ENCODE measurements at places on chromosomes 11 and 22. TPM values are rescaled to one million over a fixed set of nuclear protein-coding genes. Genes with fewer than 3 reads are reported as not detected.

GRCh38 chr22:46239261-46240048 is 10.6 kb downstream of the CDPF1 start:
- H3K4me1 ChIP-seq: peaks cover 14% of the 10 kb centered on the region
- peaks cover 7% of the 10 kb centered on the region for H3K36me3 ChIP-seq
- H3K27me3 ChIP-seq: no peaks in the 10 kb centered on the region
- H3K27ac ChIP-seq: no peak overlapping the region
- no peak for DNase-seq
- H3K4me3 ChIP-seq: no peak overlapping the region

GRCh38 chr11:73859671-73860070 is 17.0 kb downstream of the COA4 start:
- no peak overlapping the region for H3K27ac ChIP-seq
- DNase-seq: no peak

DNA sequence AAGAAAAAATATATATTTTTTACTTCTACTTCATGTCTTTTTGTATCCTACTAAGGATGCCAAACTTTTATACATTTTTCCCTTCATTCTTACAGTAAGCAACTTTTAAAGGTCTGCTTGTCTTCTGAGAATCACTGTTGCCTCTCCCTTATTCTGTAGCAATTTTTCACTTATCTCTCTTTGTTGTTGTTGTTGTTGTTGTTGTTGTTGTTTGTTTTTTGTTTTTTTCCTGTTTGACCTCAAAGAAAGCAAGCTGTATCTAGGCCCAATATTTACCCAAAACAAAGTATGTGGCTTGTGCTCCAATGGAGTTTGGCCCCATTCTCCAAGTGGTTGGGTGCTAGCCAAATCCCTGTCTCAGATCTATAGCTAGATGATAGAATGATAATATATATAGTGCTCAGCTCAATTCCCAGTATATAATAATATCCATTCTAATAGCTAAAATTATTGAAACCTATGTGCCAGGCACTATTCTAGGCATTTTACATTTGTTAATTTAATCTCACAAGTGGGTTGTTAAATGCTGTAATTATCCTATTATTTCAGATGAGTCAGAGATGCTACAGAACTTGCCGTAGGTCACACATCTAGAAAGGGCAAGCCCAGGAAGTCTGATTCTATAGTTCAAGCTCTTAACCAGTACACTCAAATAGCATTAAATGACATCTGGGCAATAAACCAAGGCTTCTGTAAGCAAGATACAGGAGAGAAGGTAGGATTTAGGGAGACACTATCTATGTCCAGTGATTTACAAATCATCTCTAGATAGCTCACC is 205.1 kb upstream of the PITPNB start:
- no peak overlapping the region for H3K4me3 ChIP-seq
- no peak for DNase-seq
- H3K36me3 ChIP-seq: no peaks in the 10 kb centered on the region
- no peak overlapping the region for H3K27ac ChIP-seq
- no peaks in the 10 kb centered on the region for H3K4me1 ChIP-seq
- no peaks in the 10 kb centered on the region for H3K27me3 ChIP-seq

- no peak overlapping the region for H3K4me3 ChIP-seq
- H3K27ac ChIP-seq: no peak overlapping the region
- H3K4me1 ChIP-seq: no peaks in the 10 kb centered on the region
- no peak for DNase-seq
Measured at GRCh38 chr11:36150986-36151385, 138.2 kb downstream of the COMMD9 start.

- H3K36me3 ChIP-seq: no peaks in the 10 kb centered on the region
- peaks cover 18% of the 10 kb centered on the region for H3K4me1 ChIP-seq
- no peak for DNase-seq
- no peak overlapping the region for H3K4me3 ChIP-seq
Measured at GRCh38 chr22:38951734-38952133, 5.7 kb upstream of the APOBEC3A start.

GRCh38 chr11:67054836-67055523 is 1.7 kb upstream of the RHOD start:
- peak; percentile 94 for DNase-seq
- peaks cover 54% of the 10 kb centered on the region for H3K4me1 ChIP-seq
- peak overlapping the region; percentile 78 for H3K4me3 ChIP-seq
- peak overlapping the region; percentile 48 for H3K27ac ChIP-seq
- no peaks in the 10 kb centered on the region for H3K36me3 ChIP-seq

DNA sequence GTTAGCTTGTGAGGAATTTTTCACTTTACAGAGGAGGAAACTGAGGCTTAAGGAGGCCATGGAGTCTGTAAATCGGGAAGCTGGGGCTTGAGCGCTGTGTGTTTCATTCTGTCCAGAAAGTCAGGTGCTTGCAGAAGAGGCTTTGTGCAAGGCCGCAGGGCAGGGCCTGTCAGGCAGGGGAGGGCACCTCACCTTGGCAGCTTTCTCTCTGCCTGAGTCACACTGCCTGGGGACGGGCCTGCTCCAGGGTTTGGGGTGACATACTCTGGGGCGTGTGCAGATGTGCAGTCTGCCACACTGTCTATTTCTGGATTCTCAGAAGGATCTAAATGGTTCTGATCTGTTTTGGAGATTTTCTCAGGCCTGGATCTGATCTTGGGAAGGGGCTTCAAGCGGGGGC is 8.4 kb downstream of the INCENP start:
- H3K27ac ChIP-seq: no peak overlapping the region
- no peaks in the 10 kb centered on the region for H3K4me1 ChIP-seq
- H3K36me3 ChIP-seq: peaks cover 65% of the 10 kb centered on the region
- H3K4me3 ChIP-seq: no peak overlapping the region
- no peaks in the 10 kb centered on the region for H3K27me3 ChIP-seq
- no peak for DNase-seq

DNA sequence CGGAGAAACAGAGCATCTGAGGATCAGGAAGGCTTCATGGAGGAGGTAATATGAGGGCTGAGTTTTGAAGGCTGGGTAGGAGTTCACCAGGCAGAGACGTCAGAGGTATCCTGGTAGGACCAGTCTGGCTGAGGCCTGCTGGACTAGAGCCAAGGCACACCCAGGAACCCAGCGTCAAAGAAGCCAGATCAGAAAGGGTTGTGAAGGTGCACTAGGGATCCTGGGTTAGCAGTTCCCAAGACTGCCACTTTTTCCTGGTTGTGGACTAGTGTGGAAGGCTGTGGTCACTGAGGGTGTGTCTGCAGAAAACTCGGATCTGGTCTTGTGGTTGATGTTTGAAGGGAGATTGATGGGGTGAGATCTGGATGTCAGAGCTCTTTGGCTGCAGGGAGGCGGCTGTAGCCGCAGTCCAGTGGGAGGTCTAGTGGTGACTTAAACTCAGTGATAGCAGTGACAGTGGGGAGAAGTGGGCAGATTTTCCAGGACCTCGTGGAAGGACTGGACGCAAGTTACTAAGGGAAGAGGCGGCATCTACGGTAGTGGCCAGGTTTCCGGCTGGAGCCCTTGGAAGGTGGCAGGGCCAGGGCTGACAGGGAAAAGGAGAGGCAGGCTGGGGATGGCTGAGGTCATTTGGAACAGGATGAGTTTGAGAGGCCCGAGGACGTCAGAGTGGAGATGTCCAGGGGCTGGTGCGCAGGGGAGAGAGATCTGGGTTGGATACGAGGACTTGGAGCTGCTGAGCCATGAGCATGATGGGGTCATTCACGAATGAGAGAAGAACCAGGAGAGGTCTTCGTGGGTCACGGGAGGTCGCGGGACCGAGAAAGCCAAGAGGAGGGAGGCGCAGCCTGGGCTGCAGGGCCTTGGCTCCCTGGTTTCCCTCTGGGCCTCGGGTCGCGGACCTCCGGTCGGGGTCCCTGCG is 10.9 kb downstream of the RELA start:
- H3K27ac ChIP-seq: peak overlapping the region; percentile 98
- no peaks in the 10 kb centered on the region for H3K27me3 ChIP-seq
- H3K4me1 ChIP-seq: peaks cover 35% of the 10 kb centered on the region
- H3K36me3 ChIP-seq: peaks cover 7% of the 10 kb centered on the region
- no peak for DNase-seq
- H3K4me3 ChIP-seq: peak overlapping the region; percentile 76

DNA sequence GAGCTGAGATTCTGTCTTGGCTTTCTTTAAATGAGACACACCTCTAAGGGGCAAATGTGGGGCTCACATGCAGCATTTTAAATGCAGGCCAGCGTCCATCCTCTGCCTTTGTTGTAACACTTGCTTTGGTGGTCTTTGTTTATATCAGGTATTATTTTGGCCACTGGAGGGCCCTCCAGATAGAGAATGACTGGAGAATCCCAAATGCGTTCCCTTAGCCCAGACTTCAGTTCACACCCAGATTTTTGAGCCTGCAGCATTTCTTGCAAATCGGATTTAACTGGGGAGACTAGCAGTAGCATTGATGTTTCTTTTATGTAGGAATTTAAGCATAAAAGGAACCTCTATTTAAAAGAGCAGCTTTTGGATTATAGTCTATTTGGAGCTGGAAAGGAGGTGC is 200.2 kb upstream of the SORL1-AS1 start:
- no peak overlapping the region for H3K4me3 ChIP-seq
- no peak overlapping the region for H3K27ac ChIP-seq
- H3K4me1 ChIP-seq: peaks cover 51% of the 10 kb centered on the region
- H3K27me3 ChIP-seq: peaks cover 12% of the 10 kb centered on the region
- no peak for DNase-seq
- H3K36me3 ChIP-seq: no peaks in the 10 kb centered on the region

- no peak for DNase-seq
- no peak overlapping the region for H3K27ac ChIP-seq
- no peak overlapping the region for H3K4me3 ChIP-seq
Measured at GRCh38 chr22:43580271-43580750, 168.5 kb downstream of the MPPED1 start.

- peaks cover 43% of the 10 kb centered on the region for H3K4me1 ChIP-seq
- H3K4me3 ChIP-seq: peak within 1 kb of the TSS; percentile 51
- no peak within 1 kb of the TSS for H3K27ac ChIP-seq
- H3K36me3 ChIP-seq: no peaks in the 10 kb centered on the region
- no peak for DNase-seq
Measured at GRCh38 chr22:42720263-42721044, at the start of gene A4GALT. Gene A4GALT (minus strand): TSS chr22:42720870. CDS start chr22:42693951, 26,919 bp downstream.

DNA sequence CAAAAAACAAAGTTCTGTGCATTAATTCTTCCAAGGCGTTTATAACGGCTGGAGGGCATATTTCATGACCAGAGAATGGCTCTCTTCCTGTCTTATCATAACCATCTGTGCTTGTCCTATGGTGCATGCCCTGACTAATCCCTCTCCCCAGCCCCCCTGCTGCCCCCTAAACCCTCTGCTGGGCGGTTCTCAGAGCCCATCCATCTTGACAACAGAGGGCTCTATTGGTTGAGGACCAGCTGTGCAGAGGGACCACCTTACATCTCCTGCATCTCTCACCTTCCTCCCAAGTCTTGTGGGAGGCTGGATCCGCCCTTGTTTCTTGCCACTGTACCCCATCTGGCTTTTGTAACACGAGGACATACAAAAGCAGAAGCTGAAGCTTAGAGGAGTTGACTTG is 282.1 kb downstream of the MIAT start:
- no peak overlapping the region for H3K27ac ChIP-seq
- H3K27me3 ChIP-seq: no peaks in the 10 kb centered on the region
- DNase-seq: no peak
- H3K4me3 ChIP-seq: no peak overlapping the region

- peaks cover 2% of the 10 kb centered on the region for H3K27me3 ChIP-seq
- H3K36me3 ChIP-seq: no peaks in the 10 kb centered on the region
- H3K4me1 ChIP-seq: no peaks in the 10 kb centered on the region
- no peak for DNase-seq
- H3K27ac ChIP-seq: no peak overlapping the region
Measured at GRCh38 chr11:114226356-114226755, 69.8 kb upstream of the NNMT start.

DNA sequence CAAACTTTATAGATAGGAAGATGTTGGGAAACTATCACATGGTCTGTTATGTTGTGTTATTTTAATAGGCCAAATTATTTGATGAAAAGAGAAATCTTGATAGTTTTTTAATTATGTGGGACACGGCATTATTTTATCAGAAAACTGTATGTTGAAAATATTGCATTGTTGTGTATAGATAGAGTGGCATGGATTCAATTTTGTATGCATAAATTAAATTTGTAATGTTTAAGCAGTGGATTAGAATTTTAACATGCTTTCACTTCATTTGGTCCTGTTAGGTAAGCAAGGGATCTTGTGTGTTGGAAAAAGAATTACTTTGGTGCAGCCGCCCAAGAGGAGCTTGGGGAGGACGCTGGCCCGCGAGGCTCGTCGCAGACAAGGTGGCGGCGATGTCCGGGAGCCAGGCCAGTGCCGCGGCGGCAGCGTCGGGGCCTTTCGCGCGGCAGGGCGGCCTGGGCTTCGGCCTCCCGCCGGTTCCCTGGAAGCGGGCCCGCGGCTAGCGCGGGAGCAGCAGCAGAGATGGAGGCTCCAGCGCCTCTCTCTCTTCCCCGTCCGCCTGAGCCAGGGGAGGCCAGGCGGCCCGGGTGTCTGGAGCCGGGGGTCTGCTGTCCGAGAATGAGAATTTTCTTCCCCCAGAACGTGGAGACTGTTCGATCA is 82.7 kb downstream of the GGT1 start:
- no peak for DNase-seq
- no peaks in the 10 kb centered on the region for H3K4me1 ChIP-seq

Gene KCNK4
- total RNA-seq: not detected

Gene OR8G1
- total RNA-seq: not detected

Gene PKNOX2
- not detected for total RNA-seq

Gene CARD10
- total RNA-seq: 35.2 TPM

Gene ROBO3
- 0.07 TPM for total RNA-seq

Gene NCF4
- total RNA-seq: not detected

Gene SPTBN2
- 4.0 TPM for total RNA-seq

Gene CCDC34
- 34.3 TPM for total RNA-seq

Gene LMO2
- total RNA-seq: not detected

Gene CSF2RB
- total RNA-seq: not detected

Gene TIGD3
- 4.9 TPM for total RNA-seq
